ELF-1 (cell line): ENCODE measurements at places on chromosomes 5 and 9.

DNA sequence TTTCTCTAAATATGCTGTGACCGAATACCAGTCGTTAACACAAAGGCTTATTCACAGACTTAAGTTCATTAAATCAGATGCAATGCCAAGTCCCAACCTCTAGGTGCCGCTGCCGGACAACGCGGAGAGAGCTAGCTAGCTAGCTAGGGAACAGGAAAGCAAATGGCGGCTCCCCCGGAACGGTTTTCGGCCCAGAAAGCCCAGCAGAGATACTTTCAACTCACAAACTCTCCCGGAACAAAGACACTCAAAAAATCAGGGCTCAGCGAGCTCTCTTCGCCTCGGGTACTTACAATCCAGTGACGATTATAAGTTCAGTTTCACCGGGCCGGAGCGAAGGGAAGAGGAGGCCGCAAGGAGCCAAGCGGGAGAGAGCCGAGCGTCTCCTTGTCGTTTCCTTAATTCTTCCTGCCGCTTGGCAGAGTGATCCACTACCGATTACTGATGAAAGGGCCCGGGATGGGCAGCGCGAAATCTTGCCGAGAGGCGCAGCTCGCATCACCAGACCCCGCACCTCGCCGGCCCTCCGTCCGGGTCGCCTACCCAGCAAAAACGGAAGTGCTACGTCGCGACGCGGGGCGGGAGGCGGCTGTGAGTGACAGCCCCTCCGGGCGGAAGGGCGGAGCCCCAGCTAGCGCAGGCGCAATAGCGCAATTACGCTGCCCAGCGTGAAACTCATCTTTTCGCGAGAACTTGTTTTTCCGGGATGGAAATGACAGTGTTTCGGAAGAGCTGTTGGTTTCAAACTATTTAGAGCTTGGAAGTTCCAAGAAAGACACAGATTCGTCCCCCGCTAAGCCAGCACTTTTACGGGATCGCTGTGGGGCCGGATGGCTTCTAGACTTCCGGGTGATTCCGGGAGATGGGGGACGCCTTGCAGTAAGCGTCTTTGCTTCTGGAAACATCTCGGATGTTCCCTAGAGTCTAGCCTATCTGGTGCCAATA is at the start of gene TAF7:
Gene TAF7, minus strand, starts transcription at position 560 of the 945 bp plus-strand sequence. CDS start 740 bp downstream, outside the sequence.
- peak; percentile 96 for DNase-seq

- no peak for DNase-seq
Measured at GRCh38 chr9:99046542-99047071, 58.3 kb upstream of the TGFBR1 start.

GRCh38 chr5:142239394-142240159 is 85.2 kb downstream of the SPRY4 start:
- DNase-seq = peak; percentile 32

DNA sequence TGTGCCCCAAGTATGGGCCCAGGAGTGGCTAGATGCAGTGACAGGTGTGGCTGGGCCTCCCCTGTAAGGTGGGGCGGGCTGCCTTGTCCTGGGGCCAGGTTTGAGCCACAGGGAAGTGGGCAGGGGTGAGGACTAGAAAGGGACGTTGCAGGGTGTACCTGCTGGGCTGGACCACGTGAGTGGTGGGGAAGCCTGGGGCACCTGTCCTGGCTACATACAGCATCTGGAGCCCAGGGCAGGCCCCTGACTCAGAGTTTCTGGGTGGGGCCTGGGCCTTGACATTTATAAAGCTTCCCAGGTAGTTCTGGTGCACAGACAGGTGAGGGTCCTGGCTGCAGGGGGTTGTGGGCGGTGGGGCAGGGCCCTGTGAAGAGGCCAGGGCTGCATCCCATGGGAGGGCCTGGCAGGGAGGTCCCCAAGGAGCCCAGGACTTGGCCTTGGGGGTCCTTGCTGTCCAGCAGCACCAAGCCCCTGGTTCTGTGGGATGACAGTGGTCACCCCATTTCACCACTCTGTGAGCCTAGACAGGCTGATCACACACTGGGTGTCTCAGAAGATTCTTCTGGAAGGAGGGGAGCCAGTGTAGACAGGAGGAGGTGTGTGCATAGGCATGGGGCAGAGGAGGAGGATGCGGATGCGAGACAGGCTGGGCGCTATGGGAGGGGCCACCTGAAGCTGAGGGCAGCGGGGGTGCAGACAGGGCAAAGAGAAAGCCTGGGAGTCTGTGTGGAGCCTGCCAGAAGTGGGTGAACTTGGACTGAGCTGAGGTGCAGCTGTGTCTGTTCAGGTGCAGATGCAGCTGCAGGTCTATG is 94.0 kb downstream of the PHF2 start:
- peak; percentile 1 for DNase-seq

DNA sequence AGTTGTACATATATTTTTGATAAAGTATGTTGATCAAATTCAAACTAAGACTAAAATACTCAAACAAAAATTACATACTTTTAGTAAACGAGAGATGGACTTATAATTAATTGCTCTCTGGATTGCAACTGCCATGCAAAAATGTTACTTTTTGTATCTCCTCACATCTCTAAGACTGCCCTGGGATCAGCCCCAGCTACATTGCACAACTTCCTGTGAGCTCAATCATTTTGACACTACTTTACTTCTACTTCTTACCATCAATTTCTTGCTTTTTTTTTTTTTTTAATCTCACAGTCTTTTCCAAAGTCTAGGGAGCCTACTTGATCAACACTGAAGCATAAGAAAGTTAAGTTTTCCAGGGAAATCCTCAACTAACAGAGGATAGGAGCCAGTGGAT is 506.0 kb upstream of the CDH10 start:
- no peak for DNase-seq

GRCh38 chr5:9198394-9198793 is 347.5 kb downstream of the SEMA5A start:
- no peak for DNase-seq

DNA sequence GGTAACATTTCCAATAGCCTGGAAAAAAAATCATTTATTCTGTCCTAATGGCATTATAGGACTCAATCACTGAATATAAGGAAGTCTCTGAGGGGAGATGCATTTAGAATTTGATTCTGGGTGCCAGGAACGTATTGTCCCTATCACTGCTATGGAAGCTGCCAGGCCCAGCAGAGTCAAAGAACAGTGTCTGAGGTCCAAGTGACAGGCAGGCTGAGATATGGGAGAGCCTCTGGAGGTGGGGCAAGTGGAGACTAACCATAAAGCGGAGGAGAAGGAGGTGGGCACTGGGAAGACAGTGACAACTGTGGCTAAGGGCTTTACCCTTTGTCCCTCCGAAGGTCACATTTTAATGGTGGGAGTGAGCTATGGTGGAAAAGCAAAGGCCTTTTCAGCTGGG is 505.5 kb downstream of the CTNND2 start:
- no peak for DNase-seq

DNA sequence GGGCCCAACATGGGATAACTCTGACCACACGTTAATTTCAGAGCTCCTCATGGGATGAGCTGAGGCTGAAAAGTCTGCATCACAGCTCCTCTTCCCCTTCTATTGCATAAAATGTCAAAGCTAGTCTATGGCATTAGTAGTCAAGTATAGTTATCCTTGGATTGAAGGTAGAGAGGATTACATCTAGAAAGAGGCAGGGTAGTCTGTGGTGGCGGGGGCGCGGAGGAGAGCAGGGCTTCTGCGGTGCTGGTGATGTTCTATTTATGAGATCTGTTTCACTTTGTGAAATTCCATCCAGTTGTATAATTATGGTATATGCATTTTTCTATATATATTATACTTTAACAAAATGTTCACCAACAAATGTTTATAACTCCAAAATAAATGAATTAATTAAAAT is 329.5 kb upstream of the GRAMD2B start:
- no peak for DNase-seq

DNA sequence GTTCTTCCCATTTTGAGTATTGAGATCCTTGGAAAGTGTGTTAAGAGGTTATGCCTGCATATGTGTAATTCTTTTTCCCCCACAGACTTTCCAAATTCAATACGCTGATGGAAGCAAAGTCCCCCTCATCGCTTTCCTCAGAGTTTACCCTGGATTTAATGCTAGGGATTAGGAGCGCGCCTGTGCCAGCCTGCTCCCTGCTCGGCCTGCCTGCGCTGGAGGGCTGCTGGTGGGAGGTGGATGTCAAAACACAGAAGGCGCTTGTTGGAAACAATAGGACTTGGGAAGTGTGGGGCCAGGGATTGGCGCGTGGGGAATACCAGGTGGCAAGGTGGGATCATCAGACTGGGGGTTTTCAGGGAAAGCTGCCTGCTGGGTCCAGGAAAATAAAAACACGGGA is 39.8 kb upstream of the PTCH1 start:
- DNase-seq = no peak

- peak; percentile 56 for DNase-seq
Measured at GRCh38 chr5:41968153-41968723, 43.2 kb downstream of the FBXO4 start.

GRCh38 chr9:886886-887285 is 45.4 kb downstream of the DMRT1 start:
- no peak for DNase-seq

- DNase-seq = no peak
Measured at GRCh38 chr5:16033187-16033925, 146.2 kb downstream of the MARCHF11 start.

- DNase-seq = peak; percentile 65
Measured at GRCh38 chr9:136170006-136170901, 34.7 kb downstream of the LHX3 start.

GRCh38 chr5:172837640-172838039 is 3.6 kb downstream of the ERGIC1 start:
- DNase-seq = no peak

DNA sequence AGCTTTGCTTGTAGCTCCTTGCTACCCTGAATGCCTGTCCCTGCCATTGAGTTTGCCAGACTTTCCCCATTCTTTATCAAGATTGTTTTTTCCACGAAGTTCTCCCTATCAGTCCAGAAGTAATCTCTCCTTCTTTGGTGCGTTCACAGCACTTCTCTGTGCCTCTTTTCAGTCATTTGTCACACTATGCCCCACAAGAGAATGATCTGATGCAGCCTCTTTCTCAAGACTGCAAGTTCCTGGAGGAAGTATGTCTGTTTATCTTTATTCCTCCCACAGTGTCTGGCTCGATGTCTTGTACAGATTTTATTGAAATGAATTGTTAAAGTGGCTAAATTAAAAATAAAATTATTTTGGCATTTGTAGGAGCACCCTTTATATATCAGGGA is 99.3 kb downstream of the CCDC192 start:
- DNase-seq = no peak

- DNase-seq = no peak
Measured at GRCh38 chr9:136341042-136341655, 13.8 kb downstream of the GPSM1 start.

GRCh38 chr5:180103487-180104167 is 32.1 kb upstream of the RNF130 start:
- no peak for DNase-seq

GRCh38 chr9:125747765-125748445 is 732 bp downstream of the PBX3 start:
- DNase-seq = peak; percentile 52

DNA sequence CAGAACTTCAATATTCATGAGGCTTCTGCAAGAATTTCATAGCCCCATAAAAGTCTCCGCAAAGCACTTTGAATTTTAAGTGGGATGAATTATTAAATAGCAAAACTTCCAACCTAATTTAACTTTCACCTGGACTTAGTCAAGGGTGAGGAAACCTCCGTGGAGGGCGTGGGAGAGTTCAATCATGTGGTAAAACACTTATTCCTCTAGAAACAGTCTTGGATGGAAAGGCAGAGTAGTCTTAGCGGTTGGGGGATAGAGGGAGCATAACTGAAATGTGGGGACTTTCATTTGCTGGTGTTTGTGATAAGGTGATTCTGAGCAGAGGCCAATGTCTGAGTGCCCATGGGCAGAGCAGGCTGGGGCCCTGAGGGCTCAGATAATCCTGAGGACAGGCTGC is 241.9 kb downstream of the IRX1 start:
- no peak for DNase-seq

DNA sequence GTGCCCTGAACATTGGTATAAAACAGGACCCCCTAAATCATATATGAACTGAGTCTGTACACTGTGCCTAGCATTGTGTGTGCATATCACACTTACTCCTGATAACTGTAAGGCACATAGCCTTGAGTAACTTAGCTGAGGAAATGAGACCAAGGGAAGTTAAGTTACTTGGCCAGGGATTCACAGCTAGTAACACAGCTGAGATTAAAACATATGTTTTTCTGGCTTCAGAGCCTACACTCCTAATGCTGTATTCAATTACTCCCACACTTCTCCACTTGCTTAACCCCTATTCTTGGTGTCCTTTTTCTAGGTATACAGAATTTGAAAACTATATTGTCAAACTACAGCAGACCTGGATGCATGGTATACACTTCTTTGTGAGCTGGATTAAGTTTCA is 12.8 kb downstream of the GHR start:
- no peak for DNase-seq

DNA sequence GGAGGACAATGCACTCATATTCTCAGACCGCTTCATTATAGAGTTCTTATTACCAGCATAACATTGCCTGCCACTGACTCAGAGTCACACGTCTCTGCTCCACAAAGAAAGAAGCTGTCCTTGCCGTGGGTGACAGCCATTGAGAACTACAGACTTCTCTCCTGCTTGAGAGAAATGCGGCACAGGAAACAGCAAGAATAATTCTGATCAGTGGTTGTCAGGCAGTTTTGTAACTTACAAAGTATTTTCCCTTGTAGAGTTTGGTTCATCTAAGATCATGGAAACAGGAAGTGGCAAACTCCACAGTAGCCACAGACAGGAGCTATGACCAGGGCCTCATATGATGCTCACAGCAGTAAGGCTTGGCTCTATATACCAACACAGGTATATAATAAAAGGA is 47.0 kb downstream of the KCNV2 start:
- DNase-seq = no peak

GRCh38 chr5:146765089-146765832 is 113.3 kb downstream of the PPP2R2B start:
- DNase-seq = no peak

DNA sequence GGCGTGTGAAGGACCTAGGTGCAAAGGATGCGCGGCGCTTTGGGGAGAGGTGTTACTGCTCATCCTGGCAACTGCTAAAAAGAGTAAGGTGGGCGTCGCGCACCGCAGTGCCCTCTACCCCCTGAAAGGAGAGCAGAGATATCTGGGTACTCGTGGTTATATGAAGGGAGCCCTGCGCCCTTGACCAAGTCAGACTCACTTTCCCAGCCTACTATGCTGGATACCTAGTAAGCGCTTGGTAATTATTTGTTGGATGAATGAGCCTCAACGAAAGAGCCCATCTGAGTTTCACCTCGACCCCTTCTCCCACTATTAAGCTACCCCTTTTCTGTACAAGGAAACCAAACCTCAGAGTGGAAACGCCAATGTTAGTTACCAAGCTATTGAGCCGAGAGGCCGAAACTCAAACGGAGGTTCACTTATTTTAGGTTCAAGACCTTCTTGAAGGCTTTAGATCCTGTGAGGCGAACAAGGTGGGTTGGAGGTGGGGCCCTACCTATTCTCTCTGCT is 8.0 kb downstream of the LHX6 start:
- DNase-seq = no peak

GRCh38 chr5:399296-400281 is 43.4 kb upstream of the EXOC3 start:
- DNase-seq = peak; percentile 55
